Subcutaneous preadipocyte (primary cell): ENCODE measurements at places on chromosomes 12 and 14. TPM values are rescaled to one million over a fixed set of nuclear protein-coding genes. Genes with fewer than 3 reads are reported as not detected.

The KLRG1 gene
- total RNA-seq, result 1.1 and 2.0 TPM in 2 replicates

The CHGA gene
- total RNA-seq, result not detected in 2 replicates

The TROAP gene
- total RNA-seq, result 14.0 and 18.8 TPM in 2 replicates

The MLEC gene
- total RNA-seq, result 64.7 and 110 TPM in 2 replicates

The ZFHX2 gene
- 0.20 and 0.73 TPM in 2 replicates for total RNA-seq

The HELB gene
- 3.3 and 4.0 TPM in 2 replicates for total RNA-seq

The POLE2 gene
- total RNA-seq, result 19.1 and 23.1 TPM in 2 replicates

The KRT76 gene
- not detected in 2 replicates for total RNA-seq

The ZCRB1 gene
- total RNA-seq, result 27.6 and 28.3 TPM in 2 replicates
